ENCODE measurements at places on chromosomes 5 and 9.

GRCh38 chr9:12972608-12973589 is 198.1 kb downstream of the LURAP1L start:
- no peak for DNase-seq

DNA sequence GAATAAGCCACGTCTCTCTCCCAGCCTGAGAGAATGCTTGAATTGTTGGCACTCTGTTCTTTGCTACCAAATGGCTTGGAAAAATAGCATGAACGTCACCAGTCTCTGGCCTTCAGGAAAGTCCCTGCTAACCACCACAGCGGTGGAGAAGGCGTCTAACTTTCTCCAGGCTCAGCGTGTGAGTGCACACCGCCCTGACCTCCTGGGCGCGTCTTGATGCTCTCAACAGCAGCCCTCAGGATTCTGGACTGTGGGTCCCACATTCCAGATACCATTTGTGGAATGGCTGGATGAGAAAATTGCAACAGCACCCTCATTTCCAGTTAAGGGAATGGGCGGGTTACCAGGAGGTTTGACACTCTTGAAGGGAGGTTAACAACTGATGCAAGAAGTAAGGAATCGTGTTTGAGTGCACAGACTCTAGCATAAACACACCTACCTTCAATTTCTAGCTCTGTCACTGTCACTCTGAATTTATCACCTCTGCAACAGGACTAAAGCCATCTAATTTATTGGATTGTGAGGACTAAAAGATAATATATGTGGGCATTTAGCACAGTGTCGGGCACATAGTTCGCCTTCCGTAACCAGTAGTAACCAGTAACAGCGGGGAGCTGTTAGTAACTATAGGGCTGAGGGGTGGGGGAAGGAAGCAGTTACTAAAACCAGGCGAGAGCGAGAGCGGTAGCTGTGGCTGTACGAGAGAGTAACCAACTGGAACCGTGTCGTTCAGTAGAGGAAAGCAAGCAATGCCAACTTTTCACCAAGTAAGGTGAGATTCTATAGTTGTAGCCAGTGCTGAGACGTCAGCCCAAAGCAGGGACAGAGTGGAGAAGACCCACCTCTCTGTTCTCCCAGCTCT is 807 bp upstream of the PLGRKT start:
- DNase-seq = no peak

DNA sequence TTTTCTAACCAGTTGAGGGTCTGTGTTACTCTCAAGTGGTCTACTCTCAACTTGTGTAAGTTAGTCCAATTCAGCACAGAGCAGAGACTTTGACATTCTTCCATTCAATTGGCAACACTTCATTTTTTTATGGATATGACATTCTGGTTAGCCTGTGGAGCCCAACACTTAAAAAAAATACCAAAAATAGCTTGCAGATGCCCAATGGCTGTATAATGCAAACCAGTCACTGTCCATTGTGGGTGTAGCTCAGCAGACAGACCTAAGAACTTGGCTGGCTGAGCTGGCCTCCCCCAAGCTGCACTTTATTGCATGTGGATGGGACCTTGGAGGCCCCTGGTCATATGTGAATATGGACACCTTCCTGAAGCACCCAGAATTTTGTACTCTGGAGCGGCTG is 103.2 kb downstream of the DPYSL3 start:
- DNase-seq = no peak

DNA sequence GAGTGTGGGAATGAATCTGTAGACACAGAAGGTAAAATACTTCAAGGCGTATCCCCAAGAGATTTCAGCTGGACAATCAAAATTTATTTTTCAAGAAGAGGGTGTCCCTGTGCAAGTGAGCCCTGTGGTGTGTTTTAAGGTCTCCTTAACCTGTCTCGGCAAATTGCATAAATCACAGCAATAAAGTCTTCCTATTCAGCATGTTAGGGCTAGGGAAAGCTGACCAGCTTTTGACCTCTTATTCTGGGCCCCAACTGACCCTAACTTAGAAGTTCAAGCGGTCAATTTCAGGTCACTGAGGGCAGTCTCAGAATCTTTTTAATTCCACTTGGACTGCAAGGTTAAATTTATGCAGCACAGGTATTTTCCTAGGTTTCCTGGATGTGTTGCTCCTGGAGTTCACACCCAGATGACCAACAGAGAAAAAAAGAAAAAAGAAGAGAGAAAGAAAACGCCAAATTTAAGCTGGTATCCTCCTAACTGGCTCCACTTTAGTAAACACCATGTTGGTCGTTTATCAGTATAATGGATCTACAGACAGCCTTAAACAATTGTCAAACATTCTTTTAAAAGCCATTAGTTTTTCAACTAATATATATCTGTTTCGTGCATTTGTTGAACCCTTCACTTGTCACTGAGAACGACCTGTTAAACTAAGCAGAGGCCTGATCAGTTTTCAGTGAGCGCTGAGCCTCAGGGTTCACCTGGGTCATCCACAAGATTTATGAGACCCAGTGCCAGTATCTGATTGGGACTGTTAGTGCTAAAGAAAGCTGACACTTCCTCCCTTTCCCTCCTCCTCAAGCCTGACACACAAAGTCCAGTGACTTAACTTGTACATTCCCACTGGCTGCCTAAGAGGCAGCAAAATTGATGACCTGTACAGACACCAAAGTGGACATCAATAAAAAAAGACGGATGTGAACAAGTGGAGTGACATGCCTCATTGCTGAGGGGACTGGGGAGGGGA is 546.1 kb downstream of the NR2F1-AS1 start:
- no peak for DNase-seq

DNA sequence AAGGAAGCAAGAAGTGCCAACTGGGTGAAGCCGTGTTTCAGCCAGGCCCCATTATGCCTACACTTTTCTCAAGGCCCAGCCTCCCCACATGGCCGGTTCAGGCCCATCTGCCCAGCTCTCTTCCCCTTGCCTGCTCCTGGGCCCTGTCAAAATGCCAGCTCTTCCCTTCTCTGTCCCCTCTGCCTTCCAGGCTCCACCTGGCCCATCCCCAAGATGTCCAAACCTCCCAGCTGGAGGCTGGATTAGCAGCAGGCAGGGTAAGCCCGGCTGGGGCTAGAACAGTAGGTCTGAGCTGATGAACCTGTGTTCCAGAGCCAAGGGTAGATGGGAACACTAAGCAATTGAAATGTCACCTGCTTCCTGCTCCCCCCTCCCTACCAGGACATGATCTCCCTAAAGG is 64.1 kb upstream of the HSPA9 start:
- no peak for DNase-seq

GRCh38 chr5:39370555-39371366 is 6.5 kb upstream of the C9 start:
- DNase-seq = no peak

GRCh38 chr9:10443181-10443867 is 169.5 kb downstream of the PTPRD start:
- no peak for DNase-seq
